LHCN-M2 (cell line): ENCODE measurements at places on chromosomes 16 and 17.

DNA sequence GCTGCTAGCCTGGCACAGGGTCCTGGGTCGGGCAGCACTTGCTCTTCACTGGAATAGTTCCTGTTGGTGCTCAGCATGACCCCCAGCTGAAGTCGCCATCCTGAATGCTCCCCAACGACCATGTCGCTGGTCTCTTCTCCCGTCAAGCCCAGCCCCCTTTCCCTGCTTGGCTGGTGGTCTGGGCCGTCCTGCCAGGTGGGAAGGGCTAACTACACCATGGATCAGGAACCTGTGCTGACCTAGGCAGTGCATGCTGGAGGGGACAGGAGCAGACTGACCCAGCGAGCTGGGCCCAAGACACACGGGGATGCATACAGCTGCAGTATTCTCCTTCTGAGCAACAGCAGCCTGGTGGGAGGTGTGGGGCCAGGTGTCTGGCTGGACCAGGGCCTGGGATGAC is 9.2 kb upstream of the SREBF1 start:
- no peak for DNase-seq

GRCh38 chr16:11270602-11271162 is 1.6 kb upstream of the TNP2 start:
- DNase-seq = no peak

GRCh38 chr17:58285422-58285810 is 4.7 kb upstream of the MPO start:
- DNase-seq = no peak

DNA sequence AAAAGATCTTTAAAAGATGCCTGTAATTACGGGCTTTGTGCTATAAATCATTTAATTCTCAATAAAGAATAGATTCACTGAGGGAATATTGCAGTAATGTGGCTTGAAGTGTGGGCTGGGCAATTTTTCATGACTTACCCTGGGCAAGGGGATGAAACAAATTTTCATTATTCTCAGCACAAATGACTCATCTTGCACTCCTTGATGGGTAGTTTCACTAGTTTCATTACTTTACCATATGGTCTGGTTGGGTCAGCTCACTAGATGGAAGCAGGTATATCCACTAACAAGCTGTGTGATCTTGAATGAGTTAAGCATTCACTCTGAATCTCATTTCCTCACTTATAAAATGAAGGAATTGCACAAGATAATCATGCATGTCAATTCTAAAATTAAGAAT is 234.3 kb downstream of the ABCC12 start:
- DNase-seq = no peak

DNA sequence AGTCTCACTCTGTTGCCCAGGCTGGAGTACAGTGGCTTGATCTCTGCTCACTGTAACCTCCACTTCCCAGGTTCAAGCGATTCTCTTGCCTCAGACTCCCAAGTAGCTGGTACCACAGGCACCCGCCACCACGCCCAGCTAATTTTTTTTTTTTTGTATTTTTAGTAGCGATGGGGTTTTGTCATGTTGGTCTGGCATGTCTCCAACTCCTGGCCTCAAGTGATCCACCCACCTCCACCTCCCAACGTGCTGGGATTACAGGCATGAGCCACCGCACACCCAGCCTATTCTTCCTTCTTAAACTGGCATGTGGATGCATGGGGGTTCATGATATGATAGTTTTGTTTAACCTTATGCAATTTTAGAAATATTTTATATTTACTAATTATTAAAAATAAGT is 39.4 kb upstream of the VWA3A start:
- no peak for DNase-seq

DNA sequence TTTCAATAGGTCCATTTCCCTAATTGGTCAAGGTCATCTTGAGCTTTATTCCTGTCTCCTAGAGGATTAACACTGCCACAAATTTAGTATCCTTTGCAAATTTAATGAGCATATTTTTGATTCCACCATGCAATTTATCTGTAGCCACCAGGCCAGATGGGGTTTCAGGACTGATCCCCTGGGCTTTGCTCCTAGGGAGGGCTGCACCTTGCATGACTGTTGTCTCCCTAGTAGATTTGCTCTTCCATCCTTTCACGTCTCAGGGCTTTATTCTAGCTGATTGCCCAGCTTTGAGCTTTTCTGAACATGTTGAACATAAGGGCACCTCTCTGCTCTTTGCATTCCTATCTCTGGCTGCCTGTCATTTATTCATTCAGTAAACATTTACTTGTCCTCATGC is 7.7 kb upstream of the KCNH6 start:
- DNase-seq = no peak
